ENCODE measurements at places on chromosomes 11 and 22. TPM values are rescaled to one million over a fixed set of nuclear protein-coding genes. Genes with fewer than 3 reads are reported as not detected.

GRCh38 chr22:48968201-48968959, 859.3 kb downstream of the BRD1 start:
- peak; percentile 68 for DNase-seq

- peak; percentile 66 for DNase-seq
These were observed 14.3 kb upstream of the SPI1 start for GRCh38 chr11:47392546-47393162.

GRCh38 chr22:19107730-19108074, 14.5 kb downstream of the DGCR2 start:
- no peak for DNase-seq

DNA sequence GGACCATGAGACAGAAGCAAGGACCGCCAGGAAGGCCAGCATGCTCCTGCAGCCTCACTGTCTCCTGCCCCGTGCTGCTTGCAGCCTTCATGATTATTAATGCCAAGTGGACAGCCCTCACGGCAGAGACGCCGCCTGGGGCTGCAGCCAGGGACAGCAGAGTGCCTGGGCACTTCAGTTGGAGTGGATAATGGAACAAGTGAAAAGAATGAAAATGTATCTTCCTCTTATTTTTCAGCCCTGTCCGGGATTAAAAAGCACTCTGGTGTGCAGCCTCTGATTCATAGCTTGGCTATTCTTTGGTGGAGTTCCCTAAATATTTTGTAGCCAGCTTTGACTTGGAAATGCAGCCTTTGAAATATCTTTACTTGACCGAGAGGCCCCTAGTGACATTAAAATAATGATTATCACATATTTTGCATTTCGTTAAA, 1404.2 kb downstream of the BRD1 start:
- peak; percentile 65 for DNase-seq

GRCh38 chr22:20246368-20247009, 21.6 kb downstream of the RTN4R start:
- DNase-seq = no peak

DSCAML1 gene
- 1.5 TPM for total RNA-seq

- peak; percentile 57 for DNase-seq
These were observed 74.7 kb upstream of the SHISAL1 start for GRCh38 chr22:44387486-44387885.

GRCh38 chr11:44737245-44738085, 10.7 kb downstream of the TSPAN18 start:
- DNase-seq = no peak

- DNase-seq = no peak
These were observed 14.3 kb upstream of the POU2AF3 start for GRCh38 chr11:111283945-111284481.

BCO2 gene
- total RNA-seq = 3.8 TPM

SYT9 gene
- total RNA-seq = not detected
